Large intestine (tissue), 12 donors: ENCODE measurements at places on chromosomes 1 and 21. TPM values are rescaled to one million over a fixed set of nuclear protein-coding genes. Genes with fewer than 3 reads are reported as not detected.

DNA sequence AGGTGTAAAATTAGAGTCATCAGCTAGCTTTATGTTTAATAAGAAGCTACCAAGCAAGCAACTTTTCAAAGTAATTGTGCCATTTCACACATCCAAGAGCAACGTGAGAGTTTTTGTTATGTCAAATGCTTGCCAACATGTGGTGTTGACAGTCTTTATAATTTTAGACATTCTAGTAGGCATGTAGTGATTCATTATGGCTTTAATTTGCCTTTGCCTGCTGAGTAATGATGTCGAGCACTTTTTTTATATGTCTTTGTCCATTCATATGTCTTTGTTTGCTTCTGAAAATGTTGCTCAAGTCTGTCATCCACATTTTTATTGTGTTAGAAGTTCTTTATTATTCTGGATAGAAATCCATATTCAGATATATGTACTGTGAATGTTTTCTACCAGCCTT lies 21.4 kb upstream of the CHIT1 start:
- DNase-seq, result no peak

GRCh38 chr1:54814126-54814498 lies 13.0 kb upstream of the TTC22 start:
- DNase-seq, result peak; percentile 83

DNA sequence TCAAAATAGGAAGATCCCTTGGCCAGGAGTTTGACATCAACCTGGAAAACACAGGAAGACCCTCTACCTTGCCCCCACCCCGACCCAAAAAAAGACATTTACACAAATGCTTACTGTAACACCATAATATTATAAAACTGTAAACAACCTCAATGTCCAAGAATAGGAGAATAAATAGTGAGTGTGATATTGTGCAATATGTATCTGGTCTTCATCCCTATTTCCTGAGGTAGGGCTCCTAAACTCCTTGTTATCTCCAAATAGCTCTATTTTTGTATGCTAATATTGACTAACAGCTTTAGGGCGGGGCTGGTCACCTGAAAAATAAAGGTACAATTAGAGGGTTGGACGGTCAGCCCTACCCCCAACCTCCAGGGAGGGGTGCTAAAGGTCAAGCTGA lies 23.5 kb downstream of the RSBN1 start:
- no peak for DNase-seq

DNA sequence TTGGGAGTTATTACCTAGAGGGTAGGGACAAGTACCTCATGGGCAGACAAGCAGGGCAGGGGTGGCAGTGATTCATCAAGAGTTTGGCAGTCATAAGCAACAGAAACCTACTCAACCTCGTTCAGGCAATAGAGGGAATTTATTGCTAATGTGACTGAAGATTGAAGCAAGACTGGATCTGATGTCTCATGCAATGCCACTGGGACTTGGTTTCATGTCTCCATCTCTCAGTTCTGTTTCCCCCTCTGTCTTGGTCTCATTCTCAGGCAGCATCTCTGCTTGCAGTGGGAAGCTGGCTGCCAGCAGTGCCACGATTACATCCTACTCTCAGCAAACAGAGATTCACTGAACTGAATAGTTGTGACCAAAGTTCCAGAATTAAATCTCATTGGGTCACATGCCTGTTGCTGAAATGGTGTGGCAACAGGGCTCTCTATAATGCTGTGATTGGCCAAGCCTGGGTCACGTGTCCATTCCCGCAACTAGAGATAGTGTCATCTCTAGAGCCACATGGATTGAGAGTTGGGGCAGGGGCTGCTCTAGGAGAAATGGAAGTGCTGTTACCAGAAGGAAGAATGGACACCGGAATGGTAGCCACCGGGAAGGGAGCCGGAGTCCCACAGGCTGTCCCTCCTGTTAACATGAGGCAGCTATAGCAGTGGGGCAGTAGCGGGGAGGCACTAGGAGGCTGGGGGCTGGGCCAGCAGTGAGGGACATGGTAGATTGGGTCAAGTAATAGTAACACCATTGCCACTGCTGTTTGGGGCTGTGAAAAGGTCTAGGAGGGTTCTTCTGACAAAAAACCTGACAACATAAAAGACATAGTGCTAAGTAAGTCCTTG lies 3.9 kb upstream of the CDC42 start:
- peak; percentile 77 for DNase-seq

- DNase-seq, result no peak
Measured at GRCh38 chr1:203547771-203548421, 53.9 kb downstream of the OPTC start.

The CFHR4 gene
- polyA plus RNA-seq, result not detected

The SPRR2B gene
- polyA plus RNA-seq, result not detected

The KCNQ4 gene
- polyA plus RNA-seq, result 2.2 TPM

The HPDL gene
- polyA plus RNA-seq, result 4.9 TPM

The MTMR11 gene
- polyA plus RNA-seq, result 170 TPM

The ITLN2 gene
- polyA plus RNA-seq, result 1.9 TPM
